ENCODE measurements at places on chromosomes 11 and 22. TPM values are rescaled to one million over a fixed set of nuclear protein-coding genes. Genes with fewer than 3 reads are reported as not detected.

Gene TRIM34
- polyA plus RNA-seq = 4.1 TPM

GRCh38 chr11:24609192-24610119 lies 112.6 kb downstream of the LUZP2 start:
- peak; percentile 18 for DNase-seq

DNA sequence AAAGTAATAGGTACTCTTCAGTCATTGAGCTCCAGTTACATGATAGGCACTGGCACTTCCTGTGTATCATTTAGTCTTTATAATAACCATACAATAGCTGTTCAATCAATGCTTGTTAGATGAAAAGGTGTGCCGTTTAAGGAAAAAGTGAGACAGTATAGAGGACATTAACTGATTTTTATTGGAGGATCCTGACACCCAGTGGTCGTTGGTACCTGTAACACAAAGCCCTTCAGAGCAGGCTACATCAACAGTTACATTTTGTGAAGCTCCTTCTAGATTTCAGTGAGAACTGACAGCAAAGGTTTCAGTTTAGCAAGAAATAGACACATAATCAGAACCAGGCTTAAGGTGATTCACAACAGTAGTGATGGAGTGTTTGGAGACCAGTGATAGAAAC lies 44.2 kb downstream of the CCDC81 start:
- no peak for DNase-seq

GRCh38 chr11:61121192-61121831 lies 19.0 kb downstream of the CD5 start:
- DNase-seq = no peak

GRCh38 chr11:32090545-32091370 lies at the start of gene RCN1:
Gene RCN1, plus strand, starts transcription at chr11:32091074. Its CDS starts 123 bp downstream, at chr11:32091197.
- peak; percentile 95 for DNase-seq

- DNase-seq = no peak
Observed at GRCh38 chr22:21025266-21025665, 7.1 kb downstream of the SLC7A4 start.

Measured in lung (tissue), 17 donors.